Effector memory CD4-positive, alpha-beta T cell (primary cell): ENCODE measurements at places on chromosomes 16 and 17.

DNA sequence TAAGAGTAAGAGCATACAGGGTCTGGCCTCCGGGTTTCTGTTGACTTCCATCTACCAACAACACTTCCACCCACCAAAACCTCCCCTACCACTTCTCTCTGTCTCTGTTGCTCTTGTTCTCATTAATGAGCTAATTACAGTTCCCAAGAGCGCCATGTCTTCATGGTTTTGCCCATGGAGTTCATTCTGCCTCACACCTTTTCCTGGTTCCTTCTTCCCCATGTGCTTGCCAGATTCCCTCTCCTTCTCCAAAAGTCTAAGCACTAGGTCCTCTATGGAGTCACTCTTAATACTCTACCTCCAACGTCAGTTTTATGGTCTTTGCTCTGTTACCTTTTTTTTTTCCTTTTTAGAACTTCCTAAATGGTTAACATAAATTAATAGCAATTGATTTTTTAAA lies 92.8 kb downstream of the MYO1D start:
- no peak for DNase-seq

DNA sequence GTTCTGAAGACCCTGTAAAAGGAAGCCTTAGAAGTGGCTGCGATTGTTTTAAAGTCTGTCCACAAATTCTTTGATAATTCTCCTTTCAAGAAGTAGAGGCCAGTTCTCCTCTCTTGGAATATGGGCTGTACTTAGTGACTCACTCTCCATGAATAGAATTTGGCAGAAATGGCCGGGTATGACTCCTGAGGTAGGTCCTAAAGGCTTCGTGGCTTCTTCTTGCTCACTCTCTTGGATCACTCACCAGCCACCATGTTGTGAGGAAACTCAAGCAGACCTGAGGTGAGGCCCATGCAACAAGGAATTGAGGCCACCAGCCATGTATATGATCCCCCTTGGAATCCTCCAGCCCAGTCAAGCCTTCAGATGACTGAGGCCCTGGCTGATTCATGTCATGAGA lies 75.8 kb downstream of the WWOX start:
- no peak for DNase-seq

DNA sequence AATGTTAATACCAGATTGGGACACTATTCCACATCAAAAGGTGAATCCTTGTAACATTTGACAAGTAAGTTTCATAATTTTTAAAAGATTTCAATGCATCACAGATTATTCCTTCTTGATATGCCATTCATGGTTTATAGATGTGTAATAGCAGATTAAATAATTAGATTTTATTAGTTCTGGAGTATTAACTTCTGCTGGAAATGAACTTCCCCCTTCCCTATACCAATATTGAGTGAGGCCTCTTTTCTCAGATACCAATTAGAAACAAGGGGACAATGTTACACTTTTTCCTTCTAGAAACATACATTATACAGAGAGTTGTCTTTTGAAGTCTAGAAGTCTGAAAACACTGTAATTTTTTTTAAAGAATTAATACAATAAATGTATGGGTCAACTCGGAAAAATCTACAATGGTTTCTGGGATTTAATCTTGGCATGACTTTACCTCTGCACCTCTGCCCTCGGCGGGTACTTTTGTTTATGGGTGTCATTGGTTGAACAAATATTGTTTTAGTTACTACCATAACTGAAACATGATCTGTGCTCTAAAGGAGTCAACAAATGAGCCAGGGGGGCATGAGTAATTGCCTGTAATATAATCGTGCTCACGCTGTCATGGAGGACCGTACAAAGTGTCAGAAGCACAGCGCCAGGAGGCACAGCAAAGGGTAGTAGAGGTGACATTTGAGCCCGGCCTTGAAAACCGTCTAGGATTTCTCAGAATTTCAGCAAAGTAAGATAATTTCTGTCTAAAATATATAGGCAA lies 8.2 kb downstream of the LRRC37B start:
- no peak for DNase-seq

GRCh38 chr17:39429600-39429999 lies 21.5 kb downstream of the MED1 start:
- no peak for DNase-seq

DNA sequence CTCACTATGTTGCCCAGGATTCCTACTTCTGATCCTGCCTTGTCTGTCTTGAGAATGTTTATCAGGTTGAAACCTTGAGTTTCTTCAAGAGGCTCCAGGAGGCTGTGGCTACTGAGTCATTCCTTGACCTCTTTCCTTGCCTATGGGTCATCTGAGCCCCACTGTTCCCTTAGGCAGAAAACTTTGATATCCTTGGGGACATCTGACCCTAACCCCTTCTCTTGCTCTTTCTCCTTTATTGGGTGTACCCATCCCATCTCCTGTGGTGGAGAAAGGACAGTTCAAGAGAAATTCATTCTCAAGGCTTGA lies 12.5 kb downstream of the ARL4D start:
- DNase-seq, result no peak

DNA sequence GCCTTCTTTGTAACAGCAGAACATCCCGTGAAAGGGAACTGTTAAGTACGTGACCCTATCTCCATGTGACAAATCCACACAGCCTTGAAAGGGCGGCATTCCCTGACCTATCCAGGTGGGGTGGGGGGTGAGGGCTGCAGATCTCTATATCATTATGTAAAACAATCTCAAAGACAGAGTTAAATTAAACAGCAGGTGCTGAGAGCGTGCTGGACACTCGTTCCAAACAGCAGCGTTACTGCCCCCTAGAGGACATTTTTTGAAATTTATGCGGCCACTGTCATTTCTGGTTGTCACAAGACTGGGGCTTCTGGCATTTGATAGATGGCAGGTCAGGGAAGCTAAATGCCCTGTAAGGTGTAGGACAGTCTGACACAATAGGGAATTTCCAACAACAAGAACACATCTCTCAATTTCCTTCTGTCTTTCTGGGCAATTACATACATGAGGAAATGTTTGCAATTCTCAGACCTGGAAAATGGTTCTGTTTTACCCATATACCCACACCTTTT lies 6.7 kb upstream of the SLC25A39 start:
- DNase-seq, result peak; percentile 59

GRCh38 chr17:59621771-59622170 lies 2.1 kb downstream of the CLTC start:
- no peak for DNase-seq

DNA sequence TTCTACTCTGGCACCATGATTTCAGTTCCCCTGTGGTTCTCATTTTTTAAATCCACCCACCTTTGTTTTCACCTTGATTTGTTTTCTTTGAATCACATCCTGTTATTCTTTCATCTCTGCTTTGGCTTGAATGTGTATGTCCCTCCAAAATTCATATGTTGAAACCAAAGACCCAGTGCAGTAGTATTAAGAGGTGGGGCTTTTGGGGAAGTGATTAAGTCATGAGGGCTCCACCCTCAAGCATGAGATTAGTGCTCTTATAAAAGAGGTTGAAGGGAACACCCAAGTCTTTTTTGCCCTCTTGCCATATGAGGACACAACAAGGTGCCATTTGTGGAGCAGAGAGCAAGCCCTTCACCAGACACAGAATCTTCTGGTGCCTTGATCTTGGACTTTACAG lies 382.3 kb downstream of the SLC39A11 start:
- no peak for DNase-seq

DNA sequence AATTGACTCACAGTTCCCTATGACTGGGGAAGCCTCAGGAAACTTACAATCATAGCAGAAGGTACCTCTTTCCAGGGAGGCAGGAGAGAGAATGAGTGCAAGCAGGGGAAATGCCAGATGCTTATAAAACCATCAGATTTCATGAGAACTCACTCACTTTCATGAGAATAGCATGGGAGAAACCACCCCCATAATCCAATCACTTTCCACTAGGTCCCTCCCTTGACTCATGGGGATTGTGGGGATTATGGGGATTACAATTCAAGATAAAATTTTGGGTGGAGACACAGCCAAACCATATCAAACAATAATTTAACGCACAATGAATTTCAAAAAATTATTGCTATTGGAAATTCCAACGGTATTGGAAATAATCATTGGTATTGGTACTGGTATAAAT lies 15.1 kb downstream of the ABCA9 start:
- DNase-seq, result no peak

- no peak for DNase-seq
Observed at GRCh38 chr16:55035029-55035428, 104.4 kb downstream of the IRX5 start.

GRCh38 chr16:89907055-89907814 lies 11.4 kb upstream of the MC1R start:
- DNase-seq, result no peak

- no peak for DNase-seq
Observed at GRCh38 chr16:82138478-82139285, 31.3 kb downstream of the MPHOSPH6 start.

DNA sequence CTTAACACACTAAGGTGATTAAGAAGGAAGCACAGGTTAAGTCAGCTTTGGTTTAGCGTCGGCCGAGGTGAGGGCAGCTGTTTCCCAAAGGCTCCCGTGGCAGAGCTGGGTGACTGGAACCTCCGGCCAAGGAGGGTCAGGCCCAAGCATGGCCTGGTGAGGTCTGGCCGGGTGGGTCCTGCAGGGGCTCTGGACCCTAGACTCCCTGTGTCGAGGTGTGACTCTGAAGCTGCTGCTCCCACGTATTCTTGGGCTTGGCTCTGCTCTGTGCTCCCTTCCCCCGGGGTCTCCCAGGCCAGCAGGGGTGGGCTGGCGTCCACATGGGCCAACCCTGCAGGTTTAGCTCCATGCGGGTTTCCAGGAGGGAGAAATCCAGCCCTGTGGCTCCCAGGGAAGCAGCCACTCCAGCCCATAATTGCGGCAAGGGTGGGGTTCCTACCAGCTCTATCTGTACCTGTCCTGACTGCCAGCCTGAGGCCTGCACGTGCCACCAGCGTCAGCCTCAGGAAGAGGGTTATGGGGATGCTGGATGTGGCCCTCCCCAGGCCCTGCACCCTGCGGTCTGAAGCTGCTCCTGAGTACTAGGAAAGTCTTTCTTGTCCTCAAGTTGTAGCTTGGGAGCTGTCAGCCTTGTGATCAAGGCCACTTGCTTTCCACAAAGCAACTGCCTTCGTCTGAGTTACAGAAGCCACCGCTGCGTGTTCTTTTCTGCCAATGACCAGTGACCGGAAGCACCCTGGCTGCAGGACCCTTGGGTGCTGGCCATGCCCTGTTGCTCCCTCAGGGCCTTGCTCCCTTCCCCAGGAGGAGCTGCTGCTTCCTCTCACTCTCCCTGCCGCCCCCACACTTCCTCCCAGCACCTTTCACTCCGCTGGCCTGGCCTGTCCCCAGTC lies 4.8 kb downstream of the CDK5R1 start:
- no peak for DNase-seq

GRCh38 chr16:23408242-23408822 lies 44.7 kb downstream of the COG7 start:
- no peak for DNase-seq

DNA sequence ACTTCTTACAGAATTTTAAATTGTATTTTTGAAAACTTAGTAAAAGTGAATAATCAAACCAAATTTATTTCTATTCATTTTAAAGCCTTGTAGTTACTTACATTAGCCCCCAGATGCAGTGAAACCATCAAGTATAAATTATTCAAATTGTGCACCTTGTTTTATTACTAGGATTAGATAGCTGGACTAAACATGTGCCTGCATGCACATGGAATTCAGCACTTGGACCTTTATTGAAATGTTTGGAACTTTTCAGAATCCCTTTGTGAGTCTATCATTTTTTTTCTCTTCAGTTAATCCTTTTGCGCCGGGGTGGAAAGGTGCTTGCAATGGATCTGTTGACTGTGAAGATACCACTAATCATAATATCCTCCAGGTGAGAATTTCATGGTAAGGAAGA lies 4.7 kb downstream of the ZPBP2 start:
- DNase-seq, result no peak

DNA sequence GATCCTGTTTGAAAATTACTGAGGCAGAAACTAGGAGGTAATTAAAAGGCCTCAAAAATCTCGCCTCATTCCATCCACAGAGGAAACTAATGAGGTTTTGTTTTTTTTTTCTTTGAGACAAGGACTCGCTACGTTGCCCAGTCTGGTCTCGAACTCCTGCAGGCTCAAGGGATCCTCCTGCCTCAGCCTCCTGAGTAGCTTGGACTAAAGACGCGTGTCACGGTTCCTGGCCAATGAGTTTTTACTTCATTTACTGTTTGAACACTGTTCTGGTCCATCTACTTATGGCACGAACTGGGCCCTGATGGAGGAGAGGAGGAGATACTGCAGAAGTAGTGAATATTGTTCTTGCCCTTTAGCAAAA lies 600 bp upstream of the BLTP2 start:
- no peak for DNase-seq

GRCh38 chr16:2267913-2268666 lies at the start of gene RNPS1:
TSS of gene RNPS1 (minus strand) at chr16:2268126. CDS start at chr16:2264643, 3,483 bp downstream.
- peak; percentile 89 for DNase-seq

DNA sequence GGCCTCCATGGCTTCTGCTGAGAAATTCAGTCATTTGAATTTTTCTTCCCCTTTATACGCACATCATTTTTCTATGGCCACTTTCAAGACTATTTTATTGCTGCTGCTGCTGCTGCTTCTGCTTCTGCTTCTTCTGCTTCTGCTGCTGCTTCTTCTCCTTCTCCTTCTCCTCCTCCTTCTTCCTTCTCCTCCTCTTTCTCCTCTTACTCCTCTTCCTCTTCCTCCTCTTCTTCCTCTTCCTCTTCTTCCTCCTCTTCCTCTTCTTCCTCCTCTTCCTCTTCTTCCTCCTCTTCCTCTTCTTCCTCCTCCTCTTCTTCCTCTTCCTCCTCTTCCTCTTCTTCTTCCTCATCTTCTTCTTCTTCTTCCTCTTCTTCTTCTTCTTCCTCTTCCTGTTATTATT lies 22.4 kb downstream of the CPD start:
- no peak for DNase-seq

GRCh38 chr17:9666461-9667050 lies 21.2 kb downstream of the USP43 start:
- no peak for DNase-seq
